Cardiac muscle cell (in vitro differentiated cells and primary cell): ENCODE measurements at places on chromosomes 5 and 9. TPM values are rescaled to one million over a fixed set of nuclear protein-coding genes. Genes with fewer than 3 reads are reported as not detected.

DNA sequence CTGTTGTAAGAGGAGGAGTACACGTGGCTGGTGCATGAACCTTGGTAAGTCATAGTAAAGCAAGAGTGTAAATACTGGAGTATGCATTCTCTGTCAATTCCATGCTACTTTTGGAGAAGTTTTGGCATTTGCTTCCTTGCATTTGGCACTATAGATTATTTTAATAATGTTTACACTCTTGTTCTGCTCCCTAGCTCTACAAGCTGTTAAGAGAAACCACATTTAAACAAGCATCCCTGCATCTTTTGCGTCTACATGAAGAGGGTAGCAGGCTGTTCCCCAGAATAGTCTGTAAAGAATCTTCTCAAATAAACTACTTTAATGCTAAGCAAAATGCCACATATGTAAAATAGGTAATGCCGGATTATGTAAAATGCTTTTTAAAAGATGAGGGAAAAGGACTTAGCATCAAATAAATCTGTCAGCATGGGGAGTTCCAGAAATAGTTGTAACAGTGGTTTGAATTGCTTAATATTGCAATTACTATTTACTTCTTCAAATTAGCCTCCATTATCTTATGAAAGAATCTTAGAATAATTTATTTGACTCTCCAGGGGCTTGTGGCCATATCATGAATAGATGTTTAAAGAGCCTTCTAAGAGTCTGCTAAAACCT is 2127.3 kb upstream of the WWC1 start:
- H3K4me3 ChIP-seq, result no peak overlapping the region
- no peaks in the 10 kb centered on the region for H3K27me3 ChIP-seq
- no peak for DNase-seq
- no peaks in the 10 kb centered on the region for H3K36me3 ChIP-seq
- H3K4me1 ChIP-seq, result no peaks in the 10 kb centered on the region
- H3K27ac ChIP-seq, result no peak overlapping the region

GRCh38 chr5:136108180-136108611 is 24.4 kb upstream of the SMAD5 start:
- no peak overlapping the region for H3K4me3 ChIP-seq
- no peak overlapping the region for H3K27ac ChIP-seq
- H3K36me3 ChIP-seq, result no peaks in the 10 kb centered on the region
- H3K27me3 ChIP-seq, result no peaks in the 10 kb centered on the region
- DNase-seq, result no peak
- no peaks in the 10 kb centered on the region for H3K4me1 ChIP-seq

DNA sequence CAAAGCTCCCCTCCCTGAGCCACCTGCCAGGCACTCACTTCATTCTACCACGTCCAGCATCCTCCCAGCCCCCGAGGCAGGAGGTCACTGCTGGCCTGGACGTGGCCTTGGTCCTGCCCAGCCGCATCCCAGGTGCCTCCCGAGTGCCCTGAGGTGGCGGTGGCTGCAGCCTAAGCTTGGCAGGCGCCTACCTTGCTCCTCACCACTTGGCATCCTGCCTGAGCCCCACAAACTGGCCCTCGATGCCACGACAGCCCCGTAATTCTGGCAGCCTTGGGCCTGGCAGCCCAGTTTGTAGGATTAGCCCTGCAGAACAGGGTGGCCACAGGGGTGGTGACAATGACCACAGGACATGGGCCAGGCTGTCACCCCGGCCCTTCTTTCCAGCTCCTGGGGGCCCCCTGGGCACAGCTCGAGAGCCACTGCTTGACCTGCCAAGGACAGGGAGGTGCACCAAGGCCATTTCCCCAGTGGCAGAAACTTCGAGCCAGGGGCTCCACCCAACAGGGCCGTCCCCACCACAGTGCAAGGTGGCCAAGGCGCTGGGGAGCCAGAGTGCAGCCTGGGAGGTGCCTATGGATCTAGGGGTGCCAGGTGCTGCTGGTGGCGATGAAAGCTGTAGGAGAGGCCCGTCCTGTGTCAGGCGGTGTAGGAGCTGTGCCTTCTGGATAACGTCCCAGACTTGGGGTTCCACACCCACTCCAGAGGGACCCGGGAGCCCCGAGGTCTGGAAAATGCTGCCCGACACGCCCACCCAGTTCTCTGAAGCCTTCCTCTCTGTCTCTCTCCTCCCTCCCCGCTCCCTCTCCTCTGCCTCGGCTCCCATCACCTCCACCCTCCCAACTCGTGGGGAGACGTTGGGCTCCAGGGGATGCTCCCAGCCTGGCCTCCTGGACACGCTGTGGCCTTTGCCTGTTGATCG is 18.4 kb downstream of the NKD2 start:
- H3K4me3 ChIP-seq, result no peak overlapping the region
- no peaks in the 10 kb centered on the region for H3K27me3 ChIP-seq
- no peaks in the 10 kb centered on the region for H3K4me1 ChIP-seq
- H3K27ac ChIP-seq, result no peak overlapping the region

- H3K4me1 ChIP-seq, result no peaks in the 10 kb centered on the region
- no peak for DNase-seq
- no peak overlapping the region for H3K27ac ChIP-seq
- H3K36me3 ChIP-seq, result no peaks in the 10 kb centered on the region
- no peaks in the 10 kb centered on the region for H3K27me3 ChIP-seq
- H3K4me3 ChIP-seq, result no peak overlapping the region
These were observed 120.5 kb downstream of the TUSC1 start for GRCh38 chr9:25557645-25558300.

Gene HTR4
- total RNA-seq, result 0.67 and 2.3 TPM in 2 replicates
